ENCODE measurements at places on chromosomes 4 and X.
A peak's percentile ranks its signal among the peaks of the same experiment; 100 is the strongest.

DNA sequence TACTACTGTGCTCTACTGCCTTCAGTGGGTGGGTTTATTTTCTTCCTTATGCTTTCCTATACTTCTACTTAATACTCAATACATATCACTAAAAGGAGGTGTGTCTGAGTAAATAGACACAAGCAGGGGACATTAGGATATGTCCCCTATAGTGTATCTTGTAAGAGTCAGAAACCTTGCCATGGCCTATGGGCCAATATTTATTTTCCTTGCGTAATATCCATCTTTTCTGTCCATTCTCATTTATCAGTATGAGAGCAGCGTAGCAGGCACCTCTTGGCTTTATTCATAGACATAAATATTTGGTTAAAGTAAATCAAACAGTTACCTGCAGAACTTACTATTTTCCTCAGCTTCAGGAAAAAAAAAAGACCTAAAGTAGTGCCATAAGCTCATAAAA is 46.6 kb upstream of the PHF8 start:
- DNase-seq, result no peak

GRCh38 chrX:40719731-40720130 is 15.6 kb downstream of the MED14 start:
- no peak for DNase-seq

GRCh38 chr4:159227984-159228383 is 125.1 kb downstream of the RAPGEF2 start:
- DNase-seq, result peak; percentile 71

DNA sequence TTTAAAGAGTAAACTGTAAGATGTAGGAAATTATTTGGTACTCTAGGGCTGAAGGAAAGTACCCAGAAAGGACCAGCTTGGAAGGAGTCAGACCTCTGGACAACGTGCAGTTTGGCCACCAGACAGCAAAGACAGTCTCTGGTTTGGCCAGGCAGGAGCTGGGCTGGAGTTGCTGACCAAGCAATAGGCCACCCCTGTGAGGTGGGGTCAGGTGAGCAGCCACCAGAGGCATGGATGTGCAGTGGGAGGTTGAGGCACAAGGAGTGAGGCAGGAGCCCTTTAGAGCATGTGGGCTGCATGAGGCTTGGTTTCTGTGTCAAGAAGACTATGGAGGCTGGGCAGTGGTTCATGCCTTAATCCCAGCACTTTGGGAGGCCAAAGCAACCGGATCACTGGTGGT is 17.7 kb upstream of the MRFAP1 start:
- no peak for DNase-seq

DNA sequence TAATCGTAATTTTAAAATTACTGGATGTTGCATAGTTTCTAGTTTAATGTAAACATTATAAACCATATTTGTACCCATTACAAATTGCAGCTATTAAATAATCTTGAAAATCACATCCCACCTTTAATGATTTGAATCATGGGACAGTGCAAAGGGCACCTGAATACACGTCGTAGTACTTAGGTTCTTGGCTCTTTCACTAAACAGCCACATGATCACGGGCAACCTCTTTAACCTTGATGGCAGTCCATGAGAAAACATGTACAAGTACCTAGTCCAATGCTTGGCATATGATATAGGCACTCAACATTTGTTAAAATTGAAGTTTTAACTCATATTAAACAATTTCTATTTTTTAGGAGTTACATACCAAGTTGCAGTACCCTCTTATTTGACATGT is 11.8 kb upstream of the FBXL5 start:
- no peak for DNase-seq

DNA sequence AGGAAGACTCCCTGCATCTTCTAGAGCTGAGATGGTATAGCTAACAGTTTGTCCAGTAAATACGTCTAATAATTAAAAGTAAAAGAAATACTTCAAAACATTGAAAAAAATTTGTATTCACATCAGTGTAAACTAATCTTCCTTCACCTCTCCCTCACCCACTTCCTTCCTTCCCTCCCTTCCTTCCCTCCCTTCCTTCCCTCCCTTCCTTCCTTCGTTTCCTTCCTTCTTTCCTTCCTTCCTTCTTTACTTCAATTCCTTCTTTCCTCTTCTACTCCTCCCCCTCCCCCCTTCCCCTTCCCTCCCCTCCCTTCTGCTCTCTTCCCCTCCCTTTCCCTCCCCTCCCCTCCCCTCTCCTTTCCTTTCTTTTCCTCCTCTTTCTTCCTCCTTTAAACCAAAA is 103.7 kb downstream of the POU4F2 start:
- no peak for DNase-seq

- DNase-seq, result no peak
These were observed 37.8 kb upstream of the PRPS2 start for GRCh38 chrX:12753366-12753765.

GRCh38 chr4:174262624-174263444 is 20.6 kb downstream of the FBXO8 start:
- DNase-seq, result no peak

DNA sequence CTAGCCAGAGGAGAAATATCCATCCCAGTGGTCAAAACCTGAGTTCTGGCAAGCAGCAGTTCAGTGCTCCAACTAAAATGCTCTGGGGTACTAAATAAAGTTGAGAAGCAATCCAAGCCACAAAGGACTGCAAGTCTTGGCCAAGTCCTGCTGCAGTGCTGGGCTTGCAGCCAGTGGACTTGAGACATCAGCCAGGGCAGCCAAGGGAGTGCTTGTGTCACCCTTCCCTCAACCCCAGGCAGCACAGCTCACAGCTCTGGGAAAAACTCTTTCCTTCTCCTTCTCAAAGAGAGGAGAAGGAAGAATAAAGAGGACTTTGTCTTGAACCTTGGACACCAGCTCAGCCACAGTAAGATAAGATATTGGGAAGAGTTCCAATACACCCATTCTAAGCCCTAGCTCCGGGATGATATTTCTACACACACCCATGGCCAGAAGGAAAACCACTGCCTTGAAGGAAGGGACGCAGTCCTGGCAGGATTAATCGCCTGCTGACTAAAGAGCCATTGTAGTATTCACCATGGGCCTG is 99.8 kb downstream of the PTCHD1 start:
- peak; percentile 51 for DNase-seq

GRCh38 chrX:84909151-84909550 is 94.5 kb upstream of the APOOL start:
- no peak for DNase-seq

- DNase-seq, result no peak
These were observed 226.9 kb upstream of the SMIM31 start for GRCh38 chr4:164526933-164527583.

DNA sequence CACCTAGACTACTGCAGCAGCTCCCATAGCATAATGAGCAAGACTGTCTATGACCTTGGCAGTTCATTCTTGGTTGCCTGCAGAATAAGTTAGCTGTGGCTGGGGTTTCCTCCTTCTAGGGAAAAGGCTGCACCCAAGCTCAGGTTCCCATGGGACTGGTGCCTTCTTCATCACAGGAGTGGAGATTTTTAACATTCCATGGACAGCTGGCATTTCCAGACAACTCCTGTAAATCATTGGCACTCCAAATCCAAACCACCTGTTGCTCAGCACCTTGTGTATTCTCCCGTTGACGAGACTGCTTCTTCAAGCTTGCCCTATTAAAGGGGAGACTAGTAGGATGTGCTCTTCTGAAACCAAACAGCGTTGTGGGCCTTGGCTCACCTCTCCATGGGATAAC is 7.8 kb upstream of the NUP54 start:
- DNase-seq, result no peak

- no peak for DNase-seq
These were observed 204.8 kb upstream of the RASGEF1B start for GRCh38 chr4:81676537-81676936.

GRCh38 chr4:139843641-139844040 is 178.0 kb downstream of the MGST2 start:
- DNase-seq, result no peak

- DNase-seq, result no peak
These were observed 514.2 kb upstream of the DIPK2B start for GRCh38 chrX:45714866-45715265.

DNA sequence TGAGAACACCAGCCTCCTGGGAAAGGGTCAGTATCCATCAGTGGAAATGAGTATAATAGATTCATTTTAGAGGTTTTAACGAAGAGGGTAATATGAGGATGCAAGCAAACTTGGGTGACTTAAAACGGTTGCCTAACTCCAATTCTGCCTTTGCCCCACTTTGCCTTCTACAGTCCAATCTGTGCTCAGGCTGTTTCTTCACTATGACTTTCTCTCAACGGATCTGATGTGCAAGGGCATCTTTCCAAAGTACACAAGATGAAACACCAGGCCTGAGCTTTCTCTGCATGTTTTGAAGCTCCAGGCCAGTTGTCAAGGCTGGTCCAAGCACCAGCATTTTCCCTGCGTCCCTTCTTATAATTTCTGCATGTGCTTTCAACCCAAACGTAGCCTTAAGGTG is 68.0 kb upstream of the TMEM164 start:
- no peak for DNase-seq

DNA sequence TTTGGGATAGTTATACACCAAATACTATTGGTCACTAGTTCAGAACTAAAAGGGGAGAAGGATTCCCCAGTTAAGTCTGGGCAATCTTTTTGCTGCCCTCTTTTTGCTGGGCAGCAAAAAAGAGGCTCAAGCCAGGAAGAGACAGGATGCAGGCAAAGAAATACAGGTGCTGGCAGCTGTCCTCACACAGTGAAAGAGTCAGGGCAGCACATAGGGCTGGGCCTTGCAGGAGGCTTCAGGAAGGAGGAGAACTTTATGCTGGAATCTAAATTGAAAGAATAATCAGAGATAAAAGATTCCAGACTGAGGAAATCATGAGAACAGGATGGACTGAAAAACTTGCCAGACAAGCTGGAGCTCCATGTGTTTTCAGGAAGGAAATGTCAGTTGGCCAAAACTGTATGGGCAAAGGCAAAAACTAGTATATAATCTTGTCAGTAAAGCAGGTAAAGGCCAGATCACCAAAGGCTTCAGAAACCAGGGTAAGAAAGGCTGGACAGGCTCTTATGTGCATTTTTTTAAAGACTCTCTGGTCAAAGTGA is 46.8 kb downstream of the PDGFC start:
- DNase-seq, result no peak

GRCh38 chrX:14354521-14354920 is 174.8 kb upstream of the GLRA2 start:
- DNase-seq, result no peak

GRCh38 chrX:101409043-101409442 is 1.0 kb downstream of the HNRNPH2 start:
- no peak for DNase-seq

DNA sequence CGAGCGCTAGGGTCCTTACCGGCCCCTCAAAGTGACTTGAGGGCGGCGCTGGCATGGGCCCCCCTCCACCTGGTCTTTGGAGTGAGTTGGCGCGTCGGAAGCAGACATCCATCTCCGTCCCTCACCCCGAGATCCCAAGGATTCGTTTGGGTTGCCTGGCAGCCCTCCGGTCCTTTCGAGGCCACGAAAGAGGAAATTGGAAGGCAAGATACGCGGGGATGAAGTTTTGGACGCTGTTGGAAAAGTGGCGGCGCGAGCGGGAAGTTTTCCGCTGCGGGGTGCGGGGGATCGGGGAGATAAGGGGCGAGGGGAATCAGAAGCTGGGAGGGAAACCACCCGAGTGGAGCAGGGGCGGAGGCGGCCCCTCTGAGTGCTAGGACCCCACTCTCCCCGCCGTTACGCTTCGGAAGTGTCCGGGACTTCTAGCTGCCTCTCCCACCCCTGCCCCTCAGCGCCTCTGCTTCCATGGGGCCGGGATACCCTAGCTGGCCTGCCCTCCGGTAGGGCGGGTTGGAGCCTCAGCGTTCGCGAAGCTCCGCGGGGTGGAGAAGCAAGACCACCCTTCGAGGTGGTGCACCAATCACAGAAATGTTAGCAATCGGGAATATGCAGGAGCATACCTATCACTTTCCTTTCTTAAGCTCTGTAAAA is 57.8 kb downstream of the FRMPD3 start:
- DNase-seq, result no peak

GRCh38 chrX:103330681-103331288 is 746 bp downstream of the TCEAL7 start:
- peak; percentile 48 for DNase-seq

DNA sequence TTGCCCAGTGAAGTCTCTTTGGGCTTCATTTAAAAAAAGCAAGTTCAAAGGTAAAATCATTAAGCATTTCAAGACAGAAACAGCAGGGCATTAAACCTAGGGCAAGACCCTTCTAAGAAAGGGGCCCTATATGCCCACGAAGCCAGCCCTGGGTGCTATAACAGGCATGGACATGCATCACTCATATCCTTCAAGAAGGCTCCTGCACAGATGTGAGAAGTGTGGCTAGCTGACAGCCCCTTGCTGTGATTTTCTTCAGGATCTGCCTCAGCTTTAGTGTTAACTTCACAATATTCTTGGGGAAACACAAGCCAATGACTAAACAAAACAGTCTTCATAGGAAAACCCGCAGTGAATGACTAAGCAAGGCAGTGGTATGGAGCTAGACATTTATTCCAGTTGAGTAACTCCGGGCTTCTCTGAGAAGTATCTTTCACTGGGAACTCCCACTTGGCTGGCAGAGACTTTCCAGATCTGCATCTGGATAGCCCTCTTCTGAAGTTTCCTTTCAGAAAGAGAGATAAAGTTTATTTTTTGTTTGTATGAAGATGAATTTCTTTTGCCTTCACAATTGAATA is 11.9 kb upstream of the MAOA start:
- no peak for DNase-seq

DNA sequence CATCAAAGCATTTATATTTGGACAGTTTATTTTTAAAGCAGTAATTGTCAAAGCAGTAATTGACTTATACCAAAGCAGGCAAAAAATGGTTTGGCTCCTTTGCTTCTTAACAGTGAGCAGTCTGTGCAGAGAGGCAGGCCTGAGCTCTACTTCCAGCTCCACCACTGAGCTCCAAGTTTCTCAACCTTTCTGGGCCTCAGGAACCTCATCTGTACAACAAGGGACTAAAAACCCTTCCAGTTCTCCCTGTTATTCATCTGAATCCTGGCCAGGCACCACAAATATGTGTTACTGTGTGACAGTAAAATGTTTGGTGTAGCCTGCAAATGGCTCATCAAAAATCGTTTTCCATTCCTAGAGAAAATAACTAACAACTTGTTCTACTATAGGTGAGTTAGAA is 88.7 kb upstream of the TTC29 start:
- DNase-seq, result no peak

DNA sequence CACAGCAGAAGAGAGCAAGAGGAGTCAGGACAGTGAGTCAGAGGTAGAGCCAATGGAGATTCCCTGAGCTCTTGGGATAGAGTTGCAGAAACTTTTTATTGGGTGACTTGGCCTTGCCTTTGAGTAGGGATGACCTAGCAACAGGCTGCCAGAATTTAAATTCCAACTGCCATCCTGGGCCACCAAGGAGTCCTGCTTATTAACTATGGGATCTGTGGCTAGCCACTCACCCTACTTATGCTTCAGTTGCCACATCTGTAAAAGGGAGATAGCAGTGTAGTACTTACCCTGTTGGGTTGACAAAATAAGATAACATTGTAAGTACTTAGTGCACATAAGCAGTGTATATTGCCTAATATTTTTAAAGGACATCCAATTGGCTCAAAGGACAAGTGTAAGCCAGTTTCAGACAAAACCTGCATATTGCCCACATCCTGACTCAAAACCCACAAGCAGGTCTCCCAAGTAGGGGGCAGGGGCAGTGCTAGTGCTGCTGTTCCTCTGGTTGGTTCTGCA is 43.5 kb upstream of the TMEM164 start:
- DNase-seq, result no peak

- DNase-seq, result peak; percentile 71
These were observed at the start of gene KLF8 for GRCh38 chrX:56232221-56233082. Gene KLF8 (plus strand): TSS chrX:56232356. CDS start chrX:56233335, 979 bp downstream.

GRCh38 chr4:87950493-87950892 is 25.0 kb upstream of the SPP1 start:
- no peak for DNase-seq

Measured in cerebellar cortex (tissue), 1 donor.